HFFc6 (cell line): ENCODE measurements at places on chromosomes 12 and 14. TPM values are rescaled to one million over a fixed set of nuclear protein-coding genes. Genes with fewer than 3 reads are reported as not detected.

Gene GPR84
- not detected in 3 replicates for total RNA-seq

Gene DDX24
- total RNA-seq = 165 to 197 TPM (median 188 TPM) in 3 replicates

Gene KLRC2
- total RNA-seq = not detected in 3 replicates

DNA sequence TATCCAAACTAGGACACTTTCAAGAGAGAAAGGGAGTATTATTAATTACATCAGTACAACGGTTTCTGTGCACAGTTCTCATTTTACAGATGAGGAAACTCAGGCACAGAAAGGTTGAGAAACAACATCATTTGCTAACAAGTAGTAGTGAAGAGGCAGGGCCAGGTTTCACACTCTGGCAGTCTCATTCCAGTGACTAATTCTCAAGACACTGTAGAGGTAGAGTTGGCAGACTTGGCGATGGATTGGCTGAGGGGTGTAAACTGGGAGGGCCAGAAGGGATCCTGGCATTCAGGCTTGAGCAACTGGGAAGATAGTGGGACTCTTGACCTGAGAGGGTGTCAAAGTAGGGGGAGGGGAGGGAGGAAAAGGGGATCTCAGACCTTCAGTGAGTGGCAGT, 73.8 kb upstream of the BDKRB2 start:
- DNase-seq = peak; percentile 31
- no peak overlapping the region for H3K27ac ChIP-seq
- no peaks in the 10 kb centered on the region for H3K36me3 ChIP-seq
- H3K4me1 ChIP-seq = peaks cover 19% of the 10 kb centered on the region

GRCh38 chr12:71562676-71563595, 100.7 kb downstream of the ZFC3H1 start:
- no peak overlapping the region for H3K27ac ChIP-seq
- no peak overlapping the region for H3K4me3 ChIP-seq
- no peaks in the 10 kb centered on the region for H3K36me3 ChIP-seq
- peaks cover 3% of the 10 kb centered on the region; the same call in 1 of the 2 replicates for H3K27me3 ChIP-seq

DNA sequence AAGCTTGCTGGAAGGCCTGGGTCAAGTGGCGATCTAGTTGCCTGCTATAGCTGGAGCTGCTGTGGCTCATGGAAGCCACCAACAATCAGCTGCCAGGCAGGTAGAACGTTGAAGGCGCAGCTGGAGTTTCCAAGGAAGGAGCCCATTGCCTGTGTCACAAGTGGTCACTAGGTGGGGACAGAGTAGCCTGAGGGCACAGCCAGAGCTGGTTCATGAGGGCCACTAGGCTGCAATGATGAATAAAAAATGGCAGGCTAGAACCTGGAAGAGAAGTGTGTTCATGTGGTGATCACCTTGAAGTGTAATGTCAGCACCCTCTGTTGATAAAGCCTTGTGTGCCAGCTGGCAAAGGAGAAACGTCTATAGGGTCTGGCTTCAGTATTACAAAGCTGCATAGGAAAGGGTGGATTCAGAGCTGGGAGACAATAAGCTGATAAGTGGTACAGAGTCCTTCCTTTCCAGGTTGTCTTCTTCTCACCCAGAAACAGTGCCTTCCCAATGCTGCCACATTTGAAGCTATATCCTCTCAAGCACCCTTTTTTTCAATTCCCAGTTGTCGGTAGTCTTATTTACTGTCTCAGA, 165.8 kb downstream of the EMP1 start:
- DNase-seq = peak; percentile 43
- H3K36me3 ChIP-seq = no peaks in the 10 kb centered on the region
- H3K27me3 ChIP-seq = peaks cover 17% of the 10 kb centered on the region
- H3K4me3 ChIP-seq = no peak overlapping the region
- H3K4me1 ChIP-seq = no peaks in the 10 kb centered on the region

DNA sequence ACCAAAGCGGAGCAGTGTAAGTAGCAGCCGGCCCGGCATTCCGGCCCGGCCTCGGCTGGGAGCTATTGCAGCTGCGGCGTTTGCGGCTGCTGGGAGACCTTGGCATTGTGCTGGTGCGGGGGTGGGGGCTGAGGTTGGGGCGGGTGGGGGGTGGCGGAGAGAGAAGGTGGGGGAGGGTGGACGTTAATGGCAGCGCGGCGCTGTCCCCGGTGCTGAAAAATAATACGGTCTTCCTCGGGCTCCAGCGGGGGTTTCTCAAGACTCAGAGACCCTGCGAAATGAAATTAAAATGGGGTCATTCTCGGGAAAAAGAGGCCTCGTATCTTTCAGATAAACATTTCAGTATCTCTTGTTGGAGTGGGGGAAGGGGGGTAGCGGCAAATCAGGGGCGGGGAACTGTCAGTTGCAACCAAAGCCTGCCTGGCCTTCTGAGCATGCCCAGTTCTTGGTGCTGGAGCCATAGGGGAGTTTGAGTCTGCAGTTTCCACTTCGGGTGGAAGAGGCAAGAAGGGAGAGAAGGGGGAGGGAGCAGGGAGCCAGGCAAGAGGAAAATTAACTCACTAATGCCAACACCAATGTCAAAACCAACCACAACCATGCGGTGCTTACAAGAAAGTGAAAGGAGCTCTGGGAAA, 414 bp downstream of the UNC79 start:
- H3K27me3 ChIP-seq = no peaks in the 10 kb centered on the region
- no peak for DNase-seq
- no peaks in the 10 kb centered on the region for H3K36me3 ChIP-seq
- no peaks in the 10 kb centered on the region for H3K4me1 ChIP-seq
- H3K27ac ChIP-seq = no peak overlapping the region
- H3K4me3 ChIP-seq = no peak overlapping the region

- H3K4me3 ChIP-seq = peak overlapping the region; percentile 91
- H3K27me3 ChIP-seq = peaks cover 7% of the 10 kb centered on the region
- peaks cover 21% of the 10 kb centered on the region for H3K36me3 ChIP-seq
Observed at GRCh38 chr12:56188131-56188777, 1.0 kb downstream of the SMARCC2 start.

DNA sequence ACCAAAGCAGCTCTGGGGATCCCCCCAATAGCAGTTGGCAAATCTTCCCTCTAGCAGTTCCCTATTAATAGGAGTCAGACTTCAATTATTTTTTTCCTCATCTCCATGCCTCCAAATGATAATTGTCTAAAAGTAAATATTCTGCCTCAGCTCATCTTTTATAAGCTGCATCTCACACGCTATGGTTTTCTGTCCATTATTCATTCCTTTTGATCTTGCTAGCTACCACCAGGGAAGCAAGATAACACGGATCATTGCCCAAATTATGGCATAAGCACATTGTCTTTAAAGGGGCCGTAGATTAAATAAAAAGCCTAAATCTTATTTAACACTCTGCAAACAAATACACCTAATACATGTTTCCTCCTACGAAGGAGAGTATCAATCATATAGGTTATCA, 670.8 kb upstream of the FLRT2 start:
- H3K27me3 ChIP-seq = no peaks in the 10 kb centered on the region
- H3K4me3 ChIP-seq = no peak overlapping the region
- no peak overlapping the region for H3K27ac ChIP-seq
- DNase-seq = no peak
- H3K36me3 ChIP-seq = no peaks in the 10 kb centered on the region; the same call in 1 of the 2 replicates

GRCh38 chr12:80721326-80721725, 4.6 kb downstream of the MYF5 start:
- H3K27ac ChIP-seq = no peak overlapping the region
- H3K36me3 ChIP-seq = no peaks in the 10 kb centered on the region; the same call in 1 of the 2 replicates
- no peak overlapping the region for H3K4me3 ChIP-seq
- no peaks in the 10 kb centered on the region for H3K4me1 ChIP-seq
- no peak for DNase-seq

- H3K27ac ChIP-seq = no peak overlapping the region
- DNase-seq = no peak
- H3K36me3 ChIP-seq = no peaks in the 10 kb centered on the region
Observed at GRCh38 chr14:99058542-99058941, 213.5 kb downstream of the BCL11B start.

DNA sequence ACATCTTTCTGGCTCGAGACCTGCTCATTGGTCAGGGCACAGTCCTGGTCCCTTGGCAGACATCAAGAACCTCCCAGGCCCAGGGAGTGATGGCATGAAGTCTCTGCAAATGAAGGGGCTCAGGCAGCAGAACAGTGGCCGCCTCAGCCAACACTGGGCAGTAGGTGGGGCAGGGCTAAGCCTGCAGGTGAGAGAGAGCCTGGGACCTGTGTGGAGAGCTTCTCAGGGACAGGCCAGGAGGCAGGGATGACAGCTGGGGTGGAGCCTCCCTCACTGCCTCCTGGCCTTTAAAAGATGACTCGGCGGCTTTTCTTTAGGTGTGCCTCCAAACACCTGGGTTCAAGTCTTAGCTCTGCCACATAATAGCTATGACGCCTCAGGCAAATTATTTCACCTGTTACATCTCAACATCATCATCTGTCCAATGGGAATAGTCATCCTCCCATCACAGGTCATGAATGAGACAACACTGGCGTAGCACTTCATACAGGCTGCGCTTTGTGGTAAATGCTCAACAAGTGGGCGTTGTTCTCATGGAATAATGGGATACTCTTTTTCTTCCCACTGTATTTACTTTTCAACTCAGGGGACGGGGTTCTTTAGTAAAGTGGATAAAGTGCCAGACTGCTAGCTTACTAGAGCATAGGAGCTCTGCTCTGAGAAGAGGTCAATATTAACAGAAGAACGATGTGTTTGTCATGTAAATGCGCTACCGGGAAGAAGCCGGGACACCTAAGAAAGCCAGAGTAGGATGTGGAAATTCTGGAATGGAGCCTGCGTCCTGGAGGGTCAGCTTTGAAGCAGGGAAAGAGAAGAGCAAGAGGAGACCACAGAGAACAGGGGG, 277.4 kb downstream of the FOXN3 start:
- H3K36me3 ChIP-seq = peaks cover 10% of the 10 kb centered on the region
- peaks cover 10% of the 10 kb centered on the region for H3K27me3 ChIP-seq
- no peak overlapping the region for H3K27ac ChIP-seq
- H3K4me3 ChIP-seq = no peak overlapping the region
- peaks cover 41% of the 10 kb centered on the region for H3K4me1 ChIP-seq
- DNase-seq = no peak

- H3K27me3 ChIP-seq = peaks cover 2% of the 10 kb centered on the region
- no peak overlapping the region for H3K4me3 ChIP-seq
- H3K4me1 ChIP-seq = peaks cover 12% of the 10 kb centered on the region
- H3K36me3 ChIP-seq = peaks cover 11% of the 10 kb centered on the region; the same call in 1 of the 2 replicates
Observed at GRCh38 chr14:39015964-39016577, 87.0 kb downstream of the SEC23A start.

- H3K27ac ChIP-seq = no peak overlapping the region
- no peaks in the 10 kb centered on the region for H3K36me3 ChIP-seq
- peaks cover 8% of the 10 kb centered on the region for H3K4me1 ChIP-seq
- DNase-seq = no peak
Observed at GRCh38 chr14:39383026-39383660, 49.1 kb downstream of the FBXO33 start.

DNA sequence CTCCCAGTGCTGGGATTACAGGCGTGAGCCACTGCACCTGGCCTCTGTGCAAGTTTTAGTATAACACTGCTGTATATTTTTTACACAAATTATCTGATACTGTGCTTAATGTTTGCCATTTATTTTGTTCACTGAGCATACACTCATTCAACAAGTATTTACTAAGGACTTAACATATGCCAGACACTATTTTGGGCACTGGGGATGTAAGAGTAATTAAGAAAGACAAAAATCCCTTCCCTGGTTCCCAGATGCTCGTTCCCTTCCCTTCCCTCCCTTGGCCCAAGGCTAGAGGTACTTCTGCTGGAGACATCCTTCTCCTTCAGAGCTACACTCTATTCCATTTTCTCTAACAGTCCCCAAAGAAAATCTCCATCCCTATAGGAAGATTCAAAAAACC, 12.5 kb downstream of the CIT start:
- peaks cover 26% of the 10 kb centered on the region for H3K4me1 ChIP-seq
- DNase-seq = no peak
- H3K27ac ChIP-seq = no peak overlapping the region; the same call in 1 of the 2 replicates
- H3K27me3 ChIP-seq = no peaks in the 10 kb centered on the region; the same call in 1 of the 2 replicates
- peaks cover 15% of the 10 kb centered on the region for H3K36me3 ChIP-seq
- no peak overlapping the region for H3K4me3 ChIP-seq

DNA sequence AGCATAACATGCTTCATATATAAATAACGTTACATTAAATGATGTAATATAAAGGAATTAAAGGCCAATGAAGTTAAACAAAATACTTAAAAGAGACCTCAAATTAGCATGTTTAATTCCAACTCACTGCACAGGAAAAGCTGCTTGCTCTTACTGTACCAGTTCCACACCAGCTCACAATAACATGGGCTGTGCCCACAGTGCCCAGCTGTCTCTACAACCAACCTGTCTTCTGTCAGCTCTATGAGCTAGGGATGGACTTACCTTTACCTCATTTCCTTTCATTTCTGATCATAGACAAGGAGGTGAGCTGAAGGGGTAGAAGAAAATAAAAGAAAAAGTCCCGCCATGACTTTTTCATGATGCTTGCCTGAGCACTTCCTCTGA, 64.8 kb downstream of the NKX2-1 start:
- H3K4me1 ChIP-seq = no peaks in the 10 kb centered on the region
- no peak overlapping the region for H3K4me3 ChIP-seq
- H3K36me3 ChIP-seq = no peaks in the 10 kb centered on the region
- H3K27me3 ChIP-seq = peaks cover 2% of the 10 kb centered on the region

DNA sequence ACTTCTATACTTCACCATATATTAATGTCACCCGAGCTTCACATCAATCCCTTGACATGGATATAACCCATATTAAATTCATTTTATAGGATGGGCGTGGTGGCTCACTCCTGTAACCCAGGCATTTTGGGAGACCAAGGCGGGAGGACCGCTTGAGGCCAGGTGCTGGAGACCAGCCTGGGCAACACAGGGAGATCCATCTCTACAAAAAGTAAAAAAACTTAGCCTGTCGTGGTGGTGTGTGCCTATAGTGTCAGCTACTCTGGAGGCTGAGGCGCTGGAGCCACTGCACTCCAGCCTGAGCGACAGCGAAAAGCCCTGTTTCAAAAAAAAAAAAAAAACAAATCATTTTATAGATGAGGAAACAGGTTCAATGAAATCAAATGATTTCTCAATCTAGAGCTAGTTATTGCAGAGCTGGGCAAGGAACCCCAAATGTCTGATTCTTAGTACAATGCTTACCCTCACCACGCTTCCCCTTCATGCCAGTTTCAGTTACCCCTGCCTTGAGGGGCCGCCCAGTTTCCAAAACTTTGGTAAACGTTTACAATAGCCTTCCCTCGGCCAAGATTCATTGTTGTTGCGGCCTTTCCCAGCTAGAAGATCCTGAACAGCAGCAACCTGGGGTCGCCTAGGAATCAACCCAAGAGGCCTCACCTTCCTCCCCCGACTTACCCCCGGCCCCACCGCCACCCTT, 751 bp downstream of the PSMB5 start:
- H3K27ac ChIP-seq = peak overlapping the region; percentile 99
- DNase-seq = no peak
- 0 out of 2 replicates have a peak, but pooled peaks cover 1% of the 10 kb centered on the region for H3K27me3 ChIP-seq
- peak overlapping the region; percentile 89 for H3K4me3 ChIP-seq
- peaks cover 35% of the 10 kb centered on the region for H3K4me1 ChIP-seq
- peaks cover 34% of the 10 kb centered on the region for H3K36me3 ChIP-seq

DNA sequence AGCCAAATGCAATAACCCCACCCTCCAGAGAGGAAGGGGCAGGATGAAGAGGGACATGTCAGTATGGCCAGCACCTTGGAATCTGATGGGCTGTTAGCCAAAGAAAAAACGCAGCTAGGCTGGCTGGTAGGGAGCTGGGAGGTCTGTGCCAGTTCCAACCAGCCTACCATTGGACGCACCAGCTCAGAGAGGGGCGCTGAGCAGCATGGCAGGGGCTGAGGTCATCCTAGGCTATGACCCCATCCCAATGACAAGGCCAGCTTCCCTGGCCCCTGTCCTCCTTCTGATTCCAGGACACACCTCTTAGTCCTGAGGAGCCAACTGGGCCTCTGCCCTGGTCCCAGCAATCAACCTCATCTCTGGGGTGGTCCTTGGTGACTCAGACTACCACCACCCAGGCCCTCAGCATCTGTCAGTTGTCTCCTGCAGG, 12.2 kb downstream of the ACTN1 start:
- peak overlapping the region; percentile 82 for H3K27ac ChIP-seq
- H3K4me1 ChIP-seq = peaks cover 100% of the 10 kb centered on the region
- H3K36me3 ChIP-seq = peaks cover 50% of the 10 kb centered on the region
- H3K27me3 ChIP-seq = peaks cover 29% of the 10 kb centered on the region
- no peak overlapping the region for H3K4me3 ChIP-seq
